ENCODE measurements at places on chromosomes 16 and 17.

- DNase-seq = no peak
Observed at GRCh38 chr16:75053791-75054555, 55.1 kb downstream of the ZNRF1 start.

DNA sequence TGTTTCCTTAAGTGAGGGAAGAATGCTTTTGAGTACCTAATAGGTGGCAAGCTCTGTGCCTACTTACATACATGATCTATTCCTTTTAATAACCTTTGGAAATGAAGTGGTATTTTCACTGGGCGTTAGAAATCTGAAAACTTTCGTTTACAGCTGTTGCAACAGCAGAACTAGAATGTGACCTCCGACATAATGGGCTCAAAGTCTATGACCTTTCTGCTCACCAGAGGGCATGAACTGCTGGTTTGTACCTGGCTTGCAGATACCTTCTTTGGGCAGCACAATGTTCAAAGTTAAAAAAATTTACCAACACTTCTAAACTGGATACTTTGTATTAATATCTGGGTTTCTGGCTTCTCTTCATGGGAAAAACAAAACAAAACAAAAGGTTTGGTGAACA lies 24.3 kb downstream of the CA4 start:
- DNase-seq = no peak

- no peak for DNase-seq
Observed at GRCh38 chr16:66471264-66471663, 44.2 kb downstream of the BEAN1 start.

DNA sequence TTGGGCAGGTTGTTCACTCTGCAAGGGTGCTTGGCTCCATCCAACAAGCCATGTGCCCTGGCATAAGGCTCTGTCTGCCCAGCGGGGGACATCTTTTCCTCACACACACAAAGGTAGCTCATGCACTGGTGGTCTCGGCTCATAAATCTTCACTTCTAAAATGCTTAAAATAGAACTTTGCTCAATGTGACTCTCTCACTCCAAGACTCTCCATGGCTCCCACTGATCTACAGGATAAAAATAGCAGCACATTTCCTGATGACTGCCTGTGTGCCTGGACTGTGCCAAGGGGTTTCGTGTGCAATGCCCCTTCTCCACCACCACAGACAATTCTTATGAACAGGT lies 15.1 kb upstream of the CIBAR2 start:
- DNase-seq = no peak

DNA sequence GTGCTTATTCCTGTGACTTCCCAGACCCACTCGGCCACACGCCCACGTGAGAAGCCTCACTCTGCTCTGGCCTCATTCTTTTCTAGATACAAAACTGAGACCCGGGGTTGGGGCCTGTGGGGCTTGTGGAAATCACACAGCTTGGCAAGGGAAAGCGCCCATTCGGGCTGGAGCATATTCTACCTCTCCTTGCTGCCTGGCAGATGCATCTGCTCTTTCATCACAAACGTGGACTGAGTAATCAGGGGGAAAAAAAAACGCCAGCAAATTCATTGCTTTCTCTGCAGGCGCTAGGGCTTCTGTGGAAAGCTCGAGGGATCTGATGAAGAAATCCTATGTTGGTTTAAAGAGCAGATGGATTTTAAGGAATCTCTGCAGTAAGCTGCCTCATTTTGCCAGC lies 44.4 kb downstream of the DNAH9 start:
- no peak for DNase-seq

GRCh38 chr17:34285286-34285792 lies at the start of gene CCL11:
TSS of gene CCL11 (plus strand) at chr17:34285742. CDS start at chr17:34285809, 67 bp downstream.
- DNase-seq = no peak

GRCh38 chr16:74825941-74826340 lies 51.3 kb upstream of the FA2H start:
- no peak for DNase-seq

DNA sequence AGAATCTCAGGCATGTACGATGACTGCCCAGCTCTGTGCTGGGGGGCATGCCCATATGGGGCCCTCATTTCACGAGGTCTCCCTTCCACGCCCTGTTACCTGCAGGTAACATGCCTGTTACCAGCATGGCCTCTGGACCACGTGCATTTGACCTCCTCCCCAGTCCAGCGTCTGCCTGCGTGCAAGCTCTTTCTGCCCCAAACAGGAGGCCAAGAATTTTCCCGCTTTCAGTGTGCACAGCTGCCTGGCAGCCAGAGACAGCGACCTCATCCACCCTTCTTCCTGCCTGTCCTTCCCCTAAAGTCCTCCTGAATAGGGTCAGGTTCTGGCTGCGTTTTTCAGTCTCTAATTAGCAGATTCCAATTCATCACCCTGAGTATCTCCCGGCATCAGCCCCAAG lies 306.5 kb upstream of the ZFHX3 start:
- DNase-seq = no peak

GRCh38 chr17:50568659-50569058 lies 8.1 kb downstream of the CACNA1G start:
- no peak for DNase-seq

DNA sequence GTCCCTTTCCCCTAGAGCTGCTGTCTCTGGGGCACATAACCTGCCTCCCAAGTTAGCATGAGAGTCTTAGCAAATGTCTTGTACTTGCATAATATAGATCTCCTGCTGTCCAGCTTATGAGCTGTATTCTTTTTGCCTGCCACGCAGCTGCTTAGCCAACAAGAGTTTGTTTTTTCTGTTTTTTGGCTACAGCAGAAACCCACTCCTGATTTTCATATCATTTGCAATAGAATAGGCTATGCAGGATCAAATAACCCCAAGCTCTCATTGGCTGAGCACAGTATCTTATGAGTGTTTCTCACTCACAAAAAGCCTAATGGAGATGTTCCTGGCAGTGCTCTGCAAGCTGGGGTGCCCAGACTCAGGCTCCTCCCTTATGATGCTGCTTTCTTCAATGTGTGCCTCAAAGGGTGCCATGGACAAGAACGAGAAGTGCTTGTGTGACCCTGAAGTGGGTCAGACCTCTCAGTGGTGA lies 23.1 kb downstream of the B9D1 start:
- no peak for DNase-seq

- no peak for DNase-seq
Observed at GRCh38 chr16:56669005-56669839, at the start of gene MT1H. TSS of gene MT1H (plus strand) at chr16:56669814. CDS start at chr16:56669885, 71 bp downstream.

GRCh38 chr16:31441956-31442355 lies 633 bp downstream of the ZNF843 start:
- no peak for DNase-seq

Measured in esophagus squamous epithelium (tissue), 5 donors.